ENCODE measurements at places on chromosomes 1 and 21. TPM values are rescaled to one million over a fixed set of nuclear protein-coding genes. Genes with fewer than 3 reads are reported as not detected.

DNA sequence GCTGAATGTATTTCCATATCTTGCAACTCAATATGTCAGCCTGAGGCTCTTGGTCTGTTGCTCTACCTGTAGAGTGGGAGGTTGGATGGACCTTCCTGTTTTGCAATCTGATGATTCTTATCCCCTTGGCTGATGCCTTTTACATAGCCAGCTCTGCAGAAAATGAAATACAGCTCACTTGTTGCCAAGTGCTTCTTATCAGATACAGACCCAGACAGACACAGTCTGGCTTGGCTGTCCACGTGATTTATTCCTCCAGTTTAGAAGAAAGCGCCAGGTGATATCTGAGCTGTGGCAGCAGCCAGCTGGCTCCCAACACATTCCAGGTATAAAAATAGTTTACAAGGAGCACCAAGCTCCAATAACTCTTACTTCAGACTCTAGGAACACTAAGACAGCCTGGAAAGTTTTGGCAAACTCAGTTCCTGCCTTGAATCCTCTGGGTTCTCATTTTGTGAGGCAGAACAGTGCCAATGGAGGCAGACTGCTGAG is 479.2 kb upstream of the USP24 start:
- peak; percentile 40 for DNase-seq

DNA sequence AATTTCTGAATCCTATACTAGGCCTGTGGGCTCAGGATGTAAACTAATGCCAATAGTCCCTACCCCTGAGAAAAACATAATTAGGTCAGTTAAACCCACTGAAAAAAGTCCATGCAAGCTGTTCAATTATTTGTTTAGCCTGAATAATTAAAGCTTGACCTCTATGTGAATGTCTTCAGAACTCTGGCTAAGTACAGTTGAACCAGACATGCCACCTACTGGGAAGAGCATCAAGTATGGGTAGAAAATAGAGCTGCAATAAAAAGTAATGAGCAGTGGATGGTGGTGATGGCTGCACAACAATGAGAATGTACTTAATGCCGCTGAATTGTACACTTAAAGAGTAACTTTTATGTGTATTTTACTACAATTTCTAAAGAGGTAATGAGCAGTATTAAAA is 23.6 kb upstream of the SLC19A2 start:
- DNase-seq: no peak

Gene TGFB2
- total RNA-seq: 4.2 TPM

DNA sequence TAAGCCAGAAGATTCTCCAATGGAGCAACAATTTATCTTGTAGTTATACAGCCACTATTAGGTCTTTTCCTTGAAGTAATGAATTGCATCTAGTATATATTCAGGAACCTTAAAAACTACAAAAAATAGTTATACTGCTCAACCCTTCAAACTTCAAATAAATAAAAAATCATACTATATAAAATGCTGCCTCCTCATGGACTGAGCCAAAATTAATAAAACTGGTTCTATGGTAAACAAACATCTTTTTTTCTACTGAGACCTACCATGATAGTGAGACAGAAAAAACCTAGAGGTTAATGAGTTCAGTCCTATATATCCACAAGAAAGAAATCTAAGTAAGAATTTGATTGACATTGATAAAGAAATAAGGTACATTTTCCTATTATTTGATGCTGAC is 67.7 kb downstream of the GPATCH2 start:
- DNase-seq: no peak

Gene RPS8
- total RNA-seq: 1,508 TPM

- DNase-seq: no peak
Observed at GRCh38 chr1:75276385-75276784, 142.2 kb downstream of the LHX8 start.

GRCh38 chr1:233240829-233241682 is 54.5 kb downstream of the PCNX2 start:
- DNase-seq: peak; percentile 80
